Stimulated activated CD8-positive, alpha-beta memory T cell treated with anti-CD3 and anti-CD28 coated beads, Interleukin-7, amount 100 ng/mL, for 48 hours (primary cell): ENCODE measurements at places on chromosomes 12 and 14.

DNA sequence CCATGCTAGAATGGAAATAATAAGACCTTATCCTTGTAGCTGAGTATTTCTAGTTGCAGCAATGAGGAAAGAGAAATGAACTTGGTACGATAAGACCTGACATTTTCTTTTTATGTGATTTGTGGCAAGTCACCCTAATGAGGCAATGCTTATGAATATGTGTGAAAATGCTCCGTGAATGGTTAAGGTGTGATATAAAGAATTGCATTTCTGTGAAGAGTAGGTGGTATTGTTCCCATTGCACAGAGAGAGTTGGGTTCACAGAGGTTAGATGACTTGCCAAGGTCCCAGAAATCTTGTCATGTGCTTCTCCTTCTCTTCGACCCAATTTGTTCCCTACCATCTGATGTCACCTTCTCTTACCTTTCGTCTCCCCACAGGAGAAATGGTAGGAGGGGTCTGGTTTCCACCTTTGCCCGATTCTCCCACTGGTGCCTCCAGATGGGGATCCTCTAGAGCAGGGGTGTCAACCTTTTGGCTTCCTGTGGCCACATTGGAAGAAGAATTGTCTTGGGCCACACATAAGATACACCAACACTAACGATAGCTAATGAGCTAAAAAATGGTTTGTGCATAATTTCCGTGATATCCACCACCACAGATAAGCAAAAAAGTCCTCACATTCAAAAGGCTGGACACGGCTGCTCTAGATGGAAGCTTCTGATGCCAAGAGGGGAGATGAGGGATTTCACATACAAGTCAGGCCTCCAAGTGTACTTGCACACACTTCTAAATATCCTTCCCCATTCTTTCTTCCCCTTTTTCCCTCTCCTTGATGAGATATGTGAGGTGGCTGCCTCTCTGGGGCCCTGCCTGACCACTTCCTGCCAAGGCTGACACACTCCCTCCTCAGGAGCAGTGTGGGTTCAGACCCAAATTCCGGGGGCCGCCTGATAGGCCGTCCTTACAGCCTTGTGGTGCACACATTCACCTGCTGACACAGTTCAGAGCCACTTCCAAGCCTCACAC, 96.1 kb downstream of the PLXNC1 start:
- DNase-seq, result peak; percentile 60

GRCh38 chr12:76247992-76248391, 100.2 kb downstream of the BBS10 start:
- no peak for DNase-seq

DNA sequence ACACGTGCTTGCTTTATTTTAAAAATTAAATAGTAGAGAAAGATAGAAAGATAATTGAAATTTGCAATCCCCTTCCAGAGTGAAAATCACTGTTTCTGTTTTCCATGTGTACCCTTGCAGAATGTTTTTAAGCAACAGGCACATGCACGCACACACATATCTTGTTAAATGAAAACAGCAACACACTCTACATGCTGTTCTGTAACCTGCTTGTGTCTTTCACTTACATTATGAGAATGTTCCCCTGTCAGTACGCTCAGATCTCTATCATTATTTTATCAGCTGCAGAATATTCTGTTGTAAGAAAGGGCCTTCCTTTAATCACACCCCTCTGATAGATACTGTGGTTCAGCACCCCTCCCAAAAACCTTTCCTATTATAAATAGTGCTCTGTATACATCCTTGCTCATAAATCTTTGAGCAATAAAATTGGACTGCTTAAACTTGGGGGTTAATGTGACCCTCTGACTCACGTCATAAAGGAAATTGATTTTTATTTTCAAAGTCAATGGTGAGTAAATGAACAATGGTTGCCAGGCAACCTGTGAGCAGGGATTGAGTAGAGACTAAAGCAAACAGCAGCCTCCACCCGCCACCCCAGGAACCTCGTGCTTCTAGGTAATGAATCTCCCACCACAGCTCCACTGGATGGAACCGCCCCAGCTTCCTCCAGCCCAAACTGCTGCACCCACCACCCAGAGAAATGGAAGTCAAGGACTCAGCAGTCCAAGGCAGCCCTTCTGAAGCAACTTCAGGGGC, 31.9 kb upstream of the CHGA start:
- no peak for DNase-seq

DNA sequence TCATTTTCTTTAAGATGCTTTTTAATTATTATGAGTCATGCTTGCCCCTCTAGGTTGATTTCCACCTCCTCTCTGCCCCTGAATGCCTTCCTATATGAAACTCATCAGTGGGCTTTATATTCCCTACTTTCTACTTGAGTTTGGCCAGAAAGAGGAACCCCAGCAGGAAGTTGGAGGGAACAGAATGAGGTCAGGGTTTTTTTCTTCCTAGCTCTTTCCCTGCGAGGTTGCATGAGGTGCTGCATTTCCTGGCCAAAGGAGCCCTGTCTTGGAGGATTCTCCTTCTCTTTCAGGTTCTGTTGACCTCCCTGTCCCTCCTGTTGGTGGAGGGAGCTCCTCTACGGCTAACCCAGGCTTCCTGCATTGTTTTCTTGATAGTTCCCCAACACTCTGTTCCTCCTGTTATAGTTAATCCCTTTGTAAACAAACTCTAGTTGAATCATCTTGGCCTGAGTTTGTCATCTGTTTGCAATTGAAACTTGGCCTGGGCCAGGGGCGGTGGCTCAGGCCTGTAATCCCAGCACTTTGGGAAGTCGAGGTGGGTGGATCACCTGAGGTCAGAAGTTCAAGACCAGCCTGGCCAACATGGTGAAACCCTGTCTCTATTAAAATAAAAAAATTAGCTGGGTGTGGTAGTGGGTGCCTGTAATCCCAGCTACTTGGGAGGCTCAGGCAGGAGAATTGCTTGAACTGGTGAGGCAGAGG, 15.3 kb upstream of the SPIC start:
- no peak for DNase-seq

- no peak for DNase-seq
Observed at GRCh38 chr12:5650281-5650680, 218.4 kb downstream of the NTF3 start.

DNA sequence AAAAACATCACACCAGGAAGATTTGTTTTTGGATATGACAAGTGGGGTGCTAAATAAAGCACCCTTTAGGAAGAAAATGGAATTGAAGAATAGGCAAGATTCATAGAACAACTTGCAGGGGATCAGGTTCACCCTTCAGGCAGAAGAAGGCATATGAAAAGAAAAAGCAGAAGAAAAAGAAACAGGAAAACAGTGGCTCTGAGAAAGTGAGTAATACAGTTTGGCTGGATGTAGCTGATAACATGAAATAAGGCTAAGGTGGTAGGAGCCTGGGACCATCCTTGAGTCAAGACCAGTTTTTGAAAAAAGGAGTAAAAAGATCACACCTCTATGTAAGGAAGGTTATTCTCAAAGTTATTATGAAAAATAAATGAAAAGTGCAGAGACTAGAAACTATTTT, 42.4 kb downstream of the TRIP11 start:
- no peak for DNase-seq

DNA sequence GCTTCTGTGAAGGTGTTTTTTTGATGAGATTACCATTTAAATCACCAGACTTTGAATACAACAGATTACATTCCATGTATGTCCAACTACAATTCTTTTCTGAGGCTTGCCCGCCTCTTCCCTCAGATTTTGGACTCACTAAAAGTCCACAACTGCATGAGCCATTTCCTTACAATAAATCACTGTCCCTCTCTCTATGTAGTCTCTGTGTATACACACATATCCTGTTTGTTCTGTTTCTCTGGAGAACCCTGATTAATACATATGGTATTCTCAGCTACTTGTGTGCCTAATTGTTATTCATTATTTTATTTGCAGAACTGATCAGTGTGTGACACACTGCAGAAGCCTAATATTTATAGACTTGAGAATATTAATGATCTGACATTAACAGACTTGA, 2.4 kb upstream of the MIPOL1 start:
- no peak for DNase-seq

- no peak for DNase-seq
Observed at GRCh38 chr12:29415111-29415510, 34.1 kb upstream of the ERGIC2 start.

DNA sequence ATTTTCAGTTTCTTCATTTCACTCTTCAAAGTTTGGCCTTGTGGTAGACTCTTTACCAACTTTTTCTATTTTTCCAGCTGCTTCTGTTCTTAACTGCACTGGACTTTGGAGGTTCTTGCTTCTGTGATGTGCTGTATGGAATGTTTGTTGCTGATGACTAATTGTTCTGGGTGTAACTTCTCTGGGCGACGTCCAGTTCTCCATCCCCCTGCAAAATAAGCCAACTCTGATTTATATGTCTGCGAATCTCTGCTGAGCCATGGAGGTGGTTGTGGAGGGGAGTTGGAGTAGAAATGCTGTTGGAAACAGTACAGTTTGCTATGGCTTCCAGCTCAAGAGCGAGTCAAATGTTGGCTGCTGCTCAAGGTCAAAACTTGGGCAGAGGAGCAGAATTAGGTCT, 113.9 kb upstream of the DYRK2 start:
- DNase-seq, result no peak

GRCh38 chr14:31197671-31198070, 9.9 kb downstream of the HECTD1 start:
- no peak for DNase-seq

- no peak for DNase-seq
Observed at GRCh38 chr12:92899386-92900001, 29.6 kb downstream of the EEA1 start.

DNA sequence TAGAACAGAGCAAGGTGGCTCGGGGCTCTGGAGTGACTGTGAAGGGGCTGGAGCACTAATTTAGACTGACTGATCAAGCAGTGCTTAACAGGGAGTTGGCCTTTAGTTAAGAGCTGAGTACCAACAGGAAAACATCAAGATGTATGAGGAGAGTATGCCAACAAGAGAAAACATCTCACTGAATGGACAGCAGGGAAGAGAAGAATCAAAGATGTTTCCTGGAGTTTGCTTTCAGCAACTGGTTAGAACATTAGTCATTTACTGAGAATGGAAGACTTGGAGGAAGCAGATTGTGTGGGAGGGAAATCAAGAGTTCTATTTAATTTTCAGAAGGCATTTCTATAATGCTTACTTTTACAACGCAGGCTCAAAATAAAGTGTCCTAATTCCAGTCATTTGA, 259.3 kb downstream of the ADAMTS20 start:
- DNase-seq, result no peak

- DNase-seq, result no peak
Observed at GRCh38 chr14:65750906-65751305, 338.4 kb downstream of the FUT8 start.

- no peak for DNase-seq
Observed at GRCh38 chr14:57870686-57871457, 5.0 kb upstream of the SLC35F4 start.

DNA sequence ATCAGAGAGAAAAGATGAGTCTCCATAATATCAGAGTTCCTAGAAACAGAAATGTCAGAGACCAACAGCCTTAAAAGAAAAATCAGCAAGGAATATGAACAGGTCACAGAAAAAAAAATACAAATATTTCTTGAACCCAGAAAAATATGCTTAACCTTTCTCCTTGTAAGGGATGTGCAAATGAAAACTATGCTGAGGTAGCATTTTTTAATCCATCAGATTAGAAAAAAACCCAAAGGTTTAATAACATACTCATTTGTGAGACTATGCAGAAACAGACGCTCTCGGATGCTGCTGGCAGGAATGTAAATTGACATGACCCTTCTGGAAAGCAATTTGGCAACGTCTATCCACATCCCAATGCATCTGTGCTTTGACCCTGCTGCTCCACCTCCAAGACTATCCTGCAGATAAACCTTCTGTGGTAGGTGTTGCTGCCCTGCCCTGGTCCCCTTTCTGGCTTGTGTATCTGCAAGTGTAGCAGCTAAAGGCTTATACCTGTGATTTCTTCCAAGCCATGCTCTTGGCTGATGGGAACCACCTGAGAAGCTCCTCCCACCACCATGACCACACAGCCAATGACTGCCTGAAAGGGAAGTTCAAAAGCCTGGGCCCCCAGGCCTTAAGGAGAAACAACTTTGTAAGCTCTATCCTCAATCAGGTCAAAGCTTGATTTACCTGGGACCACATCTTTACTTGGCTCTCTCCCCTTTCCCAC, 49.4 kb downstream of the LTBP2 start:
- no peak for DNase-seq

DNA sequence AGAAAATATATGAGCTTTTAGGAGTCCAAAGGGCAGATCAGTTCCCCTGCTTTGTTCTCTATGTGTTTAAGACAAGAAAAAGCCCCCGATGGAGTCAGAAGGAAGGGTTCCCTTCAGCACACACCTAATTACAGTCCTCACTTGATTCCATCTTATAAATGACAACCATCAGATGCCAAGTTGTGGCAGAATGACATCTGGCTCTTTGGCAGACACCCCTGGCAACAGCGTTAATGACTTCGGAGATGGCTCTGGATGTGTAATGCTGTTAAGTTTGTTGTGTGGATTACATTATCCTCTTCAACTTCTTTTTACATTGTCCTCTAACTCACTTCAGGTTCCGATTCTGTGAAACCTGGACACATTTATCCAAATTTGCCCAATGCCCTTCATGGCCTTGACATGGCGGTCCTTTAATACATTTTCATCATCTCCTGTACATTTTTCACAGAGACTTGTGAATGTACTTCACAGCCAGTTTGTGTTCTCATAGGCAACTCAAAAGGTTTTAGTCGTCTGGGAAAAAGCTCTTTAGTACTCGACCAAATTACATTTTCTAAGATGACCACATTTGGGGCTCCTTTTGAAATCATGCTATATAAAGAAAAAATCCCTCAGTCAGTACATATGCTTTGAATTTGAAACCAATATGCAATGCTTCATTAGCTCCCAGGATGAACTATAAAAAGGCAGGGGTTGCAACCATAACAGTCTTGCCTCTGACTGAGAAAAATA, 667.8 kb downstream of the NOVA1 start:
- DNase-seq, result no peak

- DNase-seq, result no peak
Observed at GRCh38 chr12:116656306-116656705, 81.6 kb downstream of the SPRING1 start.

- DNase-seq, result no peak
Observed at GRCh38 chr12:50606675-50607375, 102.0 kb downstream of the DIP2B start.

- DNase-seq, result peak; percentile 20
Observed at GRCh38 chr14:52314595-52315354, 663 bp downstream of the PTGER2 start.

DNA sequence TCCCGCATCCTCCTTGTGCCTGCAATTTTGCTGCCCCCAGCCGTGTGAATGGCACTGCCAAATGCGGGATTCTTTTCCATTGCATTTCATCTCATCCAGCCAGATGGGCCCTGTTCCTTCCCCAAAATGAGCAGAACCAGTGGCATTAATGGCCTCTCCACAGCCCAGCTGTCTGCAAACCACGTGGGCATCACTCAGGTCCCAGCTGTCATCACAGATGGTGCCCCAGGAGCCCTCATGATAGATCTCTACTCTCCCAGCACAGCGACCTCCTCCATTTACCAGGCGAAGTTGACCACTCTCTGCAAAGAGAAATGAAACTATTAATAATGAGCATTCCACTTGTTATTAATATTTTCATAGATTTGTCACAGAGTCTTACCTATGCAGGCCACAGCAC, 17.1 kb downstream of the CD163 start:
- DNase-seq, result no peak

- DNase-seq, result no peak
Observed at GRCh38 chr12:117120787-117121186, 21.6 kb upstream of the TESC start.
